ENCODE measurements at places on chromosomes 6 and 20.

DNA sequence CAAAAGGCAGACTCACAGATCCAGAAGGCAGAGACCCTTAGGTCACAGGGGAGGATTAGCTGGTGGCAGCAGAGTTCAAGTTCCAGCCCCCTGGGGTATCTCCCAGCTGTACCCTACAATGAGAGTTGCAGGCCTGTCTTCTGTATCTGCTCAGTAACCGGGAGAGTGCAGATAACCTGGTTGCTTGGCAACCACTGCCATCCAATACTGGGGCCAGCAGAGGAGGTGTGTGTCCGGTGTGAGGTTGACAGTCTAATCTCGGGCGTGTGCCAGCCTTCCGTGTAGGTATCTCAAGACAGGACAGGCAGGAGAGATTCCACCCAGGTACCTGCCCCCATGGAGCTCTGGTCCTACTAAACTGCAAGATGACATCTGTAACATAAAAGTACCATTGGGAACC is 56.6 kb upstream of the TBC1D7 start:
- DNase-seq = no peak
- H3K27me3 ChIP-seq = no peaks in the 10 kb centered on the region
- H3K4me1 ChIP-seq = peaks cover 4% of the 10 kb centered on the region
- H3K4me3 ChIP-seq = no peak overlapping the region
- H3K36me3 ChIP-seq = no peaks in the 10 kb centered on the region
- H3K27ac ChIP-seq = no peak overlapping the region

DNA sequence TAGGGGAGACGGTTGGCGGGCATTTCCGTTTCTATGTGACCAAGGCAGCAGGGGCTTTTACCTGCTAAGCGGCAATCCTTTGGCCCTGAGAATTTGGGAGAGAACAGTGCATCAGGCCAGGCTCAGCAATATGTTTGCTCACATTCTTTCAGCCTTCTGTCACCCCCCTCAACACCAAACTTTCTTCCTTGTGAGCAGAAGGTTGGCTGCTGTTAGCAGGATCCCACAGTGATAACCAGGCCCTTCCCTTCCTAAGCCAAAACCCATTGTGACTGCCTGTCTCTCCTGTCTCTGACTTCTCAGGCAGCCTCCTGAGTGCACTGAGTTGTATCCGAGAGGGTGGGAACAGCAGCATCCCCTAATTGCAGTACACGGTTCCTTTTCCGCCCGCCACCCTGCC is 43.7 kb downstream of the STK35 start:
- no peaks in the 10 kb centered on the region for H3K27me3 ChIP-seq
- peaks cover 4% of the 10 kb centered on the region for H3K36me3 ChIP-seq
- no peak overlapping the region for H3K4me3 ChIP-seq
- DNase-seq = no peak

DNA sequence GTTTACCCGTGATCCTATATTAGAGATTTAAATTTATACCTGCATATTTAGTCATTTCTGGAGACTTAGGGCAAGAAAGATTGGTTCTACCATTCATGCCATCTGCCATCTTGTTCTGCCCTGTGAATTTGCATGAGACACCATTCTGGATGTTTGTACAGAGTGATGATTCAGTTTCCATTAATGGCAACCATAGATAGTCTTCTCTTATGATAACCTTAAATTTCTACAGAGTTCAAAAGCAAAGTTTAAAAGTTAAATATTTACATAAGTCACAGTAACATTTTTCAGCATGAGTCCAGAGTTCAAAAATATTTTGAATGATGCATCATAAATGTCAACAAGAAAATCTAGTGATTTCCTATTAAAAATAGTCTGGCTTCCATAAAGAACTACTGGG is 23.2 kb downstream of the PLCB1 start:
- no peaks in the 10 kb centered on the region for H3K27me3 ChIP-seq
- no peak overlapping the region for H3K27ac ChIP-seq
- H3K4me1 ChIP-seq = peaks cover 3% of the 10 kb centered on the region
- no peak for DNase-seq
- H3K36me3 ChIP-seq = no peaks in the 10 kb centered on the region
- no peak overlapping the region for H3K4me3 ChIP-seq

- peaks cover 88% of the 10 kb centered on the region for H3K36me3 ChIP-seq
- DNase-seq = no peak
- no peak overlapping the region for H3K4me3 ChIP-seq
- peak overlapping the region; percentile 31 for H3K27ac ChIP-seq
- H3K27me3 ChIP-seq = no peaks in the 10 kb centered on the region
- peaks cover 13% of the 10 kb centered on the region for H3K4me1 ChIP-seq
Observed at GRCh38 chr6:4125933-4126864, 9.2 kb downstream of the ECI2 start.
